ENCODE measurements at places on chromosomes 7 and 10. TPM values are rescaled to one million over a fixed set of nuclear protein-coding genes. Genes with fewer than 3 reads are reported as not detected.

GRCh38 chr10:94192974-94193373 lies 169.8 kb downstream of the NOC3L start:
- DNase-seq = no peak

Gene CARD11
- 1.1 TPM for polyA plus RNA-seq

- no peak for DNase-seq
Observed at GRCh38 chr7:746155-747061, 19.3 kb upstream of the PRKAR1B start.

Gene POM121L12
- polyA plus RNA-seq = not detected

- no peak for DNase-seq
Observed at GRCh38 chr10:47012214-47012613, 101.0 kb downstream of the PTPN20 start.

Data from left renal cortex interstitium (tissue), 4 donors.